GM18507 (cell line): ENCODE measurements at places on chromosomes 7 and 10.

- DNase-seq = no peak
Observed at GRCh38 chr10:76127984-76128589, 696.7 kb downstream of the LRMDA start.

- DNase-seq = no peak
Observed at GRCh38 chr7:51354897-51355296, 38.3 kb upstream of the COBL start.

DNA sequence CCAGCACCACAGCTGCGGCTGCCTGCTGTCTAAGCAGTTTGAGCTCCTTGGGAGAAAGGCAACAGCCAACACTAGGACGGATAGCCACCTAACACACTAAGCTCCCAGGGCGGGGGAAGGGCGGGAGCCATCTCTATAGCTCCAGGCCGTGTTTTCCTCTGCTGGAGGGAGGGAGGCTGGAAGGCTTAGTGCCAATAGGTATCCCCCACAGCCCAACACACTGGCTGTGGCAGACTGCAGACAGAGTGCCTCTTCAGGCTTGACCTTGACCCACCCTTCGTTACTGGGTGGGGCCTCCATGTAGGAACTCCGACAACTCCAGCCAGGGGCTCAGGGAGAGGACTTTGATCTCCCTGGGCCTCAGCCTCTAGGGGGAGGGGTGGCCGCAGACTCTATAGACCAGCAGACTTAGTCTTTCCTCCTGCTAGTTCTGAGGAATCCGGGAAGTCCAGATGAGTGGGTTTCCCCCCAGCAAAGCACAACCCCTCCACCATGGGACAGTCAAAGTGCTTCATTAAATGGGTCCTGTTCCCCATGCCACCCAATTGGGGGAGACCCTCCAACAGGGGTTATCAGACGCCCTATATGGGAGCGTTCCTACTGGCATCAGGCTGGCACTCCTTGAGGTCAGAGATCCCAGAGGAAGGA, 314.4 kb upstream of the MKI67 start:
- DNase-seq = no peak

- no peak for DNase-seq
Observed at GRCh38 chr7:113217314-113217713, 99.0 kb upstream of the SMIM30 start.
